Activated naive CD4-positive, alpha-beta T cell treated with anti-CD3 and anti-CD28 coated beads, Interleukin-2, amount 50 U/mL, for 72 hours (primary cell): ENCODE measurements at places on chromosomes 2 and 18.

GRCh38 chr18:38241736-38242135 is 676.1 kb upstream of the CELF4 start:
- no peak for DNase-seq

GRCh38 chr2:199749571-199749970 is 101.4 kb downstream of the FTCDNL1 start:
- DNase-seq = no peak

DNA sequence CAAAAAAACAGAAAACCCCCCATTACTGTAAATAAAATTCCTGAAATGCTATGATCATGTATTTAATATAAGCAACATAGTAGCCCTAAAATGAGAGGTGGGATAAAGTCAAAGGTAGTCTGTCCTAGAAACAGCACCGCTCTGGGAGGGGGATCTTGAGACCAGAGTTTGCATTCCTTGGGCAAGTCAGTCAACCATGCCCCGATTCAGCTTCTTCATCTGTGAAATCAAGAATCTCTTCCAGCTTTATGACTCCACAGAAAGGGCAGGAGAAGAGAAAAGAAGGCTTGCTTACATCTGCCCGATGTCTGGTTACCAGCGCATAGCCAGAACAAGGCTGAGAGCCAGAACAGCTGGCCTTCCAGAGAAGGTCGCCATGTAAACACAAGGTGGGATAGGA is 2.1 kb upstream of the FBLN7 start:
- DNase-seq = no peak

DNA sequence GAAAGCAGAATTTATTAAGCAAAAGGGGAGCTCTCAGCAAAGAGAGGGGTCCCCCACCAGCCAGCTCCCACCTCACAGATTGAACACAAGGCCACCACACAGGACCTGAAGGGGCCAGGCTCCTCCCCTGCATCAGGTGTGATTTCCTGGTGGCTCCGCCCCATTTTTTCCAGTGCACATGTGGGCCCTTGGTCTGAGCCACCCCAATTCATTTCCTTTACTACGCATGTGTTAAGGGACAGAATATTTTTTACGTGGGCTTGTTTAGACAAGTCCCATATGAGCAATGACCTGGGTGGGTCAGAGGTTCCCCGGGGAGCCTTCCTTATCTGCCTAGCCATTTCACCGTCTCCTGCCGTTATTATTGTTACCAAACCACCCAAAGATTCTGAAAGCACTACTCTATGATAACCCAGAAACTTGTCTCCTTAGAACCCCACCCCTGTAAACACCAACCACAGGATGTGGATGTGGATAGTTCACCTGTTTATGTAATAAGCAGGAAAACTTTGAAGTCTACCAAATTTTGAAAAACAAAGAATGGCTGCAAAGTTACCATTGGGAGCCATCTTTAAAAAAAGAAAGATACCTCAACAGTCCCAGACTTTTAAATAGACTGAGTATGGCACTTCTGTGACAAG is 191.7 kb downstream of the CD226 start:
- no peak for DNase-seq

DNA sequence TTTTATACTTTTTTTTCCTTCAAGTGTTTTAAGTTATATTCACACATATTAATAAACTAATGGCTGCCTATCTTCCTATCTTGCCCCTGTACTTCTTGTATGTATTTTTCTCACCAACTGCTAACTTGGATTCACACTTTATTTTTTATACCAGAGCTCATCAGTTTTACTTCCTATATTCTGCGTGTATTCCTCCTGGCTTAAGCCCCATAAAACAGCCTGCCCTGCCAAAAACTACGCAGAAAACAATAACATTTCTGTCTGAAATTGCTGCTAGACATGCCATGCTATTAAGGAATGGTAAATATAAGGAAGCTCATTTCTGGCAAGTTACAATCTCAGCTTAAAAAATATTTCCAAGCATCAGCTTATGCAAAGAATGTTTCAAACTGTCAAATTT is 172.3 kb downstream of the UBE2E3 start:
- no peak for DNase-seq

DNA sequence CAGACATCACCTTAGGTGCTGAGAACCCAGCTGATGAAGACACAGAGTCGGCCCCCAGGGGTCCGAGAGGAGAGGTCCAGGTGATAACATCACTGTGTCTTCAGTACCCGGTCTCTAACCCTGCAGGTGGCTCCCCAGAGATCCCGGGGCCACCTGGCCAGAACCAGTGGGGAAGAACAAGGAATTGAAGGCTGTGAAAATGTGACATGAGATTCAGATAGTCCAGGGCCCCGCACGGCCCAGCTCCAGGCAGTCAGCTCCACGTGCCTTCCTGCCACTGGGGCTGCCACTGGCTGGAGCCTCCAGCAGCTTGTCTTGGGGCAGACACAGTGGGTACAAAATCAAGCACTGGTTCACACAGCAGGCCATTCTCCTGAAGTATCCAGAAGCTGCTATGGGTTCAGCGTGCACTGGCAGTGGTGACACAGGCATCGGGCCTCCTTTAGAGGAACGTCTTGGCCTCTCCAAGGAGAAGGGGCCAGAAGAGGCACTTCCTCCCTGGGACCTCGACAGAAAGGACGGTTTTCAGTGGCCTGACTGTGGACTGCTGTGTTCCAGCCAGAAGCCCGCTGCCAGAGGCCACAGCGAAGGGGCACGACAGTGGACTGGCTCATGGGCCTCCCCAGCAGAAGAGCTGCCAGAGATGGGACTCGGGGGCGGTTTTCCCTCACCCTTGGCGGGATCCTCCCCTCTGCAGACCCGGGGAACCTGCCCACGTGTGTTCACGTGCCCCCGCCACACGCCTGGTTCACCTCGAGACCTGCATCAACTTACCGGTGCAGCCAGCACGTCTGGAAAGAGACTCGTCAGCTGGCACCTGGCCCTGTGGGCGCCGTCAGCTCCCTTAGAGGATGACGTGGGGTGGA is 150.4 kb downstream of the HDAC4 start:
- DNase-seq = no peak

GRCh38 chr2:175309799-175310198 is 128.3 kb upstream of the ATP5MC3 start:
- DNase-seq = peak; percentile 6

DNA sequence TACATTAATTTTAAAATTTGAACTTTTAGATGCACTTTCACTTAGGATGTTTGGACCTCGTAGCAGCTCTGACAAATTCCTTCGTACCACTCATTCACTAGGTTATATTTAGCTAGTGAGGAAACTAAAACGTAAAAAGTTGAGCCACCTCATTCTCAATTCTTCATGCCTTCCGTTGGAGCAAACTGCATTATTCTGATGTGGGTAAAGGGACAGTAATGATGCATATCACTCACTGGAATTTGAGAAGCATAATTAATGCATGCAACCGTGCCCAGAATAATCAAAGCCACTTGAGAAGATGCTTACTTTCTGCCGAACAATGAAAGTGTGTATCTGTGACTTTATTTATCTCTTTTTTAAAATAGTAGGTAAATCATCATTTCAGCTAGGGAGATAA is 2.2 kb downstream of the CNOT9 start:
- no peak for DNase-seq

DNA sequence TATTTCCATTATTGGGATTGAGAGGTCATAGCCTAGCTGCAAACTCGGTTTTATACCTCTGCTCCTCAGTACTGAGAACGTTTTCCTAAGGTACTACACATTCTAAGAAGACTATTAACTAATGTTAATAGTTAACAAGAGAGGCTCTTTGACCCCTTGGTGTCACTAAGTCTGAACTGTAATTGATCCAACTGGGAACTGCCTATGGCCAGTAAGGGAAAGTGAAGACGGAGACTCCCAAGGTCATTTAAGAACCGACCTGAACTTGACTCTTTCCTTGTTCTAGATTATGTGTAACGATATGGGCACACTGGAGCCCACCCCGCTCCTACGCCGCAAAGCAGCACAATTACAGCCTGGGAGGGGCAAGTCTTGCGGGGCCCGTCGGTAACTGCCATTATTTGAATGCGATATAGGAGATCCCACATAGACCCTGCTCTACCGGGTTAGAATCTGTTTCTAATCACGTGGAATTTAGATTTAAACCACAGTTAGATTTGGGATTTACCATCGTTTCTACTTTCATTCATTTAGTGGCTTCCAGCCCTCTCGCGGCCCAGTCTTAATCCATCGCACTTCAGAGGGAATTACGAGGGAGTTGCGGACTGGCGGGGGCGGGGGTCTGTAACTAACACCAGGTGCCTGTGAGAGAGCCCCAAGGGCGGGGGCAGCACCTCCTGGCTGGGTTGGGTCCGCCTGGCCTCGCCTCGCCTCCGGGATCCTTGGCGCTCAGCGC is 84.1 kb upstream of the EPB41L3 start:
- no peak for DNase-seq

DNA sequence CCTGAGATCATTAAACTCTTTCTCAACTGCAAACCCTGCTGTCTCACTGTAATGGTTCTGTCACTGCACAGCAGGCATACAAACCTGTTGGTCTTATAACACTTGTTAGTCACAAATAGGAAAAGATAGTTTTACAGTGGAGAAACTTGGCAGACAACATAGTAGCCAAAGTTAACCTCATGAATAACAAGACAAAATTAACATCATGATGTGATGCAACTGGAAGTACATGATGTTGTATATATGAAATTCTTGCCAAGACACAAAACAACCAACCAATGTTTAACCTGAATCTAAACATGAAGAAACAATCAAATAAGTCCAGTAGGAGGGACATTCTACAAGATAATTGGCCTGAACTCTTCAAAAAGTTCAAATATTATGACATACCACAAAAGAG is 189.3 kb downstream of the RNF152 start:
- no peak for DNase-seq

DNA sequence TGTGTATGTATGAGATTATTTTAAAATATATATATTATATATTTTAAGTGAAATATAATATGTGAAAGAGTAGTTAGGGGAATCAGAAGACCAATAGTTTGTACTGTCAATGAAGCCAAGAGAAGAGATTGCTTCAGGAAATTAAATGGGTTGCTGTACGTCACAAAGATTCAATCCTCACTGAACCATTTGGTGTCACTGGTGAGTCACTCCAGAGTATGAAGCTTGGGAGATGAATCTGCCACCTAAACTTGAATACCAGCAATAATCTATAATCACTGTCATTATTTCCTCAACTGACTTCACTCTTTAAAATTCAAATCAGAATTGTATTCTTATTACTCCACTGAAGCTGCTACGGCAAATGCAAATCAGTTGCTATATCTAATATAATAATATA is 41.9 kb upstream of the SCN9A start:
- no peak for DNase-seq

DNA sequence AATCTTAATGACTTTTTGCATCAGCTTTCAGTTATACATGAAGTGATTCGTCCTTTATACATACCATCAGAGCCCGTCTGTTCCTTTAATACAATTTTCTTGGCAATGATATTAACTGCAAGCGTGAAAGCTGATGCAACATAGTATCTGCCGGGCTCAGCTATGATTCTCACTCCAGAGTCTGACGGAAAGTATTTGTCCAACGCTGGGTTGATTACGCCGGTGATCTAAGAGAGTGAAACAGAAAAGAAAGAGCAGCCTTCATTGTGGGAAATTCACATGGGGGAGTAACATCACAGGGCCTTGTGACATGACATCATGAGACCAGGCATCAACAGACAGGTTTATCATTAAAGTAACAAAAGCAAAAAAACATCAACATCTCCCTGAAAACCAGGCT is 6.2 kb downstream of the ODC1 start:
- no peak for DNase-seq

DNA sequence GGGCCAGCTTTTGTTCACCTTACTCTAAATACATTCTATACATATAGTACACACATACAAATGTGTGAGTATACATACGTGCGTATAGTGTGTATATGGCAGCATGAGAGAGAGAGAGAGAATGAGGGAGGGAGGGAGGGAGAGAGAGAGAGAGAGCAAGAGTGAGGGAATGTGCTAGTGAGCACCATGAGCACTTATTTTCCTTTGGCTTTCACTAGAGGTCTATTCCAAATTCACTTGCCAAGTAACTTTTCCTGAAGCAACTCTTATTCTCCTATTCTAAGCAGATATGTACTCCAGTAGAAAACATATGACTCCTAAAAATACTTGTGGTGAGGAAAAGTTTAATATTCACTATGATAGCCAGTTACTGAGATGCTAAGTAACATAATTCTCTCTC is 85.7 kb downstream of the COBLL1 start:
- DNase-seq = no peak

DNA sequence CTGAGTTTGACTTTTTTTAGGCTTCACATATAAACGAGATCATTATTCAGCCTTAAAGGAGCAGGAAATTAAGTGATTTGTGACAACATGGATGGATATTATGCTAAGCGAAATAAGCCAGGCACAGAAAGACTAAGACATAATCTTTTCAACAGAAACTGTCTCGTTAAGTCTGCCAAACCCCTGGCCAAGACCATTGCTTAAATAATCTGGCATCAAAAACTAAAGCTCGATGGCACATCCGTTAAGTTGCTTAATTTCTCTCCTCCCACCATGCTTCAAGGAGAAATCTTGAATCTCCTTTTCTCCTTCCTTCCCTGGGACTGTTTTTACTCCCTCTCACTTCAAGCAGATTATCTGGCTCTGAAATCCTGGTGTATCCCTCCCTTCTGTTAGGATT is 140.3 kb downstream of the GALNT14 start:
- no peak for DNase-seq

DNA sequence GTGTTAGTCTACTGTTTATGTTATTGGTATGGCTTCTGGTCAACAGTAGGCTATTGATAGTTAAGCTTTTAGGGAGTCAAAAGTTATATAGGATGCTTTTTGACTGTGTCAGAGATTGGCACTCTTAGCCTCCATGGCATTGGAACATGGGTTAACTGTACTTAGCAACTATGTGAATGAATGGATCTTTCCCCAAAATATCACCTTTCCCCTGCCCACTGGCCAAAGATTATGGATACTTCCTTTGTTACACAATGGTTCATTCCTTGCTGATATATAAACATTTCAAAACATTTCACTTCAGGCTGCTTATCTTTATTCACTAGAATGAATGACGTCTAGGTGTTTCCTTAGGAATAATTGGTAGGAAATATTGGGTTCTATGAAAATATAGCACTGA is 62.1 kb upstream of the DOCK10 start:
- no peak for DNase-seq
